Renal cortex interstitium (tissue), 15 donors: ENCODE measurements at places on chromosomes 6 and 20. TPM values are rescaled to one million over a fixed set of nuclear protein-coding genes. Genes with fewer than 3 reads are reported as not detected.

The GRIK2 gene
- polyA plus RNA-seq: 16.8 TPM

The PSORS1C2 gene
- polyA plus RNA-seq: 0.14 TPM

The SIRPG gene
- not detected for polyA plus RNA-seq

The PBOV1 gene
- polyA plus RNA-seq: 0.15 TPM

The DAAM2 gene
- polyA plus RNA-seq: 30.6 TPM

The TRIM39 gene
- polyA plus RNA-seq: 12.4 TPM

The GNAS-AS1 gene
- polyA plus RNA-seq: 0.97 TPM
